ENCODE measurements at places on chromosomes 2 and 18.

DNA sequence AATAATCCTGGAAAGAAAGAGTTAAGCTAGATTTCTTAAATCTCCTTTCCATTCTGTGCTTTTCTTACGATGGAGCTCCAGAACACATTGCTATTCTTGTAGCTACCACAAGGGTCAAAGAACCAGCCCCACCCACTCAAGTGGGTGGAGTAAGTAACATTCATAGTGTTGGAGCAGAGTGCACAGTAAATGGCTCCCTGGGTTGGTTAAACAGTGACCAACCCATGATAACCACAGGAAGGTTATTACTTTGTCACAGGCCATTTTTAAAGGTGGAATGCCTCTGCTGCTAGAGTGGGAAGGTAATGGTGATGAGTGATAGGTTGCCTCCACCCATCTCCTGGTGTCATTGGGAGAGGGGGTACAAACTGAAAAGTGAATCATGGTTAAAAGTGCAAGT lies 13.9 kb downstream of the ARPC2 start:
- DNase-seq: no peak

GRCh38 chr2:170643346-170643745 lies 71.8 kb upstream of the SP5 start:
- DNase-seq: no peak

- no peak for DNase-seq
Observed at GRCh38 chr2:105118960-105119359, 81.1 kb downstream of the MRPS9 start.

DNA sequence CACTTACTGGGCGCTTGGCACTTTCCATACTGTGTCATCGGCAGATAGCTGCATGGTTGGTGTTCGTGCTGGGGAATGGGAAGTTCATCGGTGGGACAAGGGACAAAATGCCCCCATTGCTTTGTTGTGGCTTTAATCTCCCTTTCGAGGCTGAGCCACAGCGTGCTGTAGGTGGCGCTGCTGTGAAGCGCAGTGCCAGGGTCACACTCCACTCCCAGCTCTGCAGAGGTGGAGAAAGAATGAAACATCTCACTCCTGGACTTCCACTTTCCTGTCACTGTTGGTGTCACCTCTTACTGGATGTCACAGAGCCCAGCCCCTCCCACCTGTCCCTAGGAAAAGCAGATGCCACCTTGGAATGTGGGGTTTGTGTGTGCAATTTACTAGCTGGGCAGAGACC lies 8.7 kb downstream of the TYMS start:
- DNase-seq: no peak

GRCh38 chr2:149420053-149420963 lies 89.9 kb downstream of the LYPD6 start:
- no peak for DNase-seq

DNA sequence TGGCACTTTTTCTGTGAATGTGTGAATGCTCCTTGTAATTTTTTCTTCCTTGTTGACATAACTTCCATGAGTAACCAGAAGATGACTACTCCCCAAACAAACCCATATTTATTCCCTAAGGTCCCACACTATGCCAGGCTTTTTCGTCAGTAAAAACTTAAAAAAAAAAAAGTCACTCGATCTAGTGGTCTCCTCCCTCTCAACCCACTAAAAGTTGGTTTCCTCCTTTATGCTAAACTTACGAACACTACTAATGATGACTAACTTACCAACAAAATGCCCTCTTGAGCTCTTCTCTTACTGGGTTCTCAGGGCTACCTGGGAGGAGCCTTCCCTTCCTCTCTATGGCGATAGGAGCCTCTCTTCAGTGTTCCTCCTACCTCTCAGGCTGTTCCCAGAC lies 18.2 kb downstream of the ACVR1 start:
- no peak for DNase-seq

GRCh38 chr2:54480025-54480424 lies 23.9 kb downstream of the SPTBN1 start:
- DNase-seq: no peak

DNA sequence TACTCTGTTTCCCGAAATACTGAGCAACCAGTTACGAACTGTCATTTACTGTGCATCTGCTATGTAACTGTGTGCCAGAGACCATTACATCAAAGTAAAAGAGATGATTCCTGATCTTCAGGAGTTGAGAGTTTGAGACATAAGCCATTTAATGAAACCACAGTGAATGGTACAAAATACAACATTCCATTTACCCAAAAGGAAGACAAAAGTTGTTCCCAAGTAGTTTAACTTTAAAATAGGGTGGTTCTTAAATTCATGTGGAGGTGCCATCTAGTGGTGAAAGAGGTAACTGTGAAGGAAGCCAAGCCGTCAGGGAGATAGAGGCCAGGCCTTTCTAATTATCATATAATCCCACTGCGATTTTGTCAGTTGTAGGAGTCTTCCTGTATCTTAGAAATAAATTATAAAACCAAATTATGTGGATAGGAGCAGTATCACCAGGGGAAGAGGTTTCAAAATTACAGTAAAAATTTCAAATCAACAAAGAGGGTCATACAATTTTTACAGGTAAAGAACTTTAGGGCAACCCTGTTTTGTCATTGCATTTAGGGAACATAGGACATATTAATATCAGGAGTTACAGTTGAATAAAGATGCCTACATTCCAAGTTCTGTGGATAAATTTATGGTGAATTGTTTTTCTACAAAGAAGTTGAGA lies 67.7 kb downstream of the EPAS1 start:
- peak; percentile 68 for DNase-seq

DNA sequence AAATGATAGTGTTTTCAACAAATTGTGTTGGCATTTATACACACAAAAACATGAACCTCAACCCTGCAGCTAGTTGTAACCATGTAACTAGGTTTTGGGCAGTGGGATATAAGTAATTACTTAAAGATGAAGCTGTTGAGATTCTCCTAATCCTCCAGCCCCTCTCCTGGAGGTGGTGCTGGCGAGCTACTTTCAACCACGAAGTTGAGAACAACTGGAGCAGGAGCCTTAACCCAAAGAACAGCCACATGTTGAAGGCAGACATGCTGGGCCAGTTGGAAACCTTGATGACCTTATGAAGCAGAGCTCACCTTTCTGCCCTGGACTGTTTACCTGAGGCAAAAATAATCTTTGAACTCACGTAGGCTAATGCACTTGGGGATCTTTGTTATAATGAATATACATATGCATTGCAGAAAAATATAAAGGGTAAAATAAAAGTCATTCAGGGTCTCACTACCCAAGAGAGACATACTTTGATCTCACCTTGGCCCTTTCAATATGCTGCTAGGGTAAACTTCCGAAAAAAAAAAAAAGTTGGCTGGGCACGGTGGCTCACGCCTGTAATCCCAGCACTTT lies 89.6 kb upstream of the NPAS2 start:
- no peak for DNase-seq
